CD4-positive, alpha-beta T cell treated with Interferon alpha-2 for 1 hour (primary cell): ENCODE measurements at places on chromosomes 6 and 20.

GRCh38 chr6:73610444-73611275, 43.1 kb downstream of the SLC17A5 start:
- DNase-seq: peak; percentile 70

- DNase-seq: no peak
Observed at GRCh38 chr20:50574586-50574985, 64.4 kb downstream of the PTPN1 start.

GRCh38 chr6:104682722-104683643, 176.7 kb downstream of the HACE1 start:
- DNase-seq: peak; percentile 55

GRCh38 chr6:16471910-16472297, 233.5 kb downstream of the GMPR start:
- no peak for DNase-seq

DNA sequence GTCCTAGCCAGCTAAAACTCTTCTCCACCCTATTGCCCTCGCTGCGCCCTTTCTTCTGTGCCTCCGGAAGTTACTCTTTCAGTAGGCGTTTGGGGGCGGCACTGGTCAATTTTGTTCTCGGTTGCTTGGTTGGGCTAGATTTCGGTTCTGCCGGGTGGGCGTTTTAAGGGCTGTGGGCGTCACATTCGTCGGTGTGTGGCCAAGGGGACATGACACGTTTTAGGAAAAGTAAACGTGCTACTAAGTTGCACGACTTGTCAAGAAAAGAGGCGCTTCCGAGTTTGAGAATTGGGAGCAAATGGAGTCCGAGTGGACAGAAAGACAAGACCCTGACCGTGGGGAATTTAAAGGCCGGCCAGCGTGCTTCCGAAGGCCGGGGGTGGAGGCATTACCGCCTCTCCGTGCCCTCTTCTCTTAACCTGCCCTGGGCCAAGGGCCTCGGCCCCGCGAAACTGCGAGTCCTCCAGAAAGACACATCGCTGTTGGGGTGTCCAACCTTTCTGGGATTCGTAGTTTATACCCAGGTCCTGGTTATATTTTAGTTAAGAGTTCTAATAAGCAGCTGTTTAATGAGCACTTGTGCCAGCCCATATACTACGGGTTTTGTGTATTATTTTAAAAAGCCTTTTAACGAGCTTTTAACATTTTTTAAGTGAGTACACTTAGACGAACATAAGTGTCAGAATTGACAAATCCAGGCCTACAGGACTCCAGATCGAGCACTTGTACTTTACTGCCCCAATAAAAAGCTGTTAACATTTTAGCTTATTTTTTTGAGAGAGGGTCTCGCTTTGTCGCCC, 664 bp upstream of the BAG6 start:
- peak; percentile 90 for DNase-seq

GRCh38 chr20:32964575-32964974, 39.7 kb downstream of the SUN5 start:
- DNase-seq: no peak

GRCh38 chr20:23476015-23476754, 14.7 kb upstream of the CST8 start:
- DNase-seq: no peak

GRCh38 chr6:44127186-44128019, at the start of the genes MRPL14 and TMEM63B:
MRPL14 (minus strand) TSS chr6:44127452; CDS start chr6:44116611, 10,841 bp downstream.
TMEM63B (plus strand) TSS chr6:44127554; CDS start chr6:44134585, 7,031 bp downstream.
- peak; percentile 90 for DNase-seq

- DNase-seq: no peak
Observed at GRCh38 chr6:11362564-11362963, 130.1 kb upstream of the NEDD9 start.

- no peak for DNase-seq
Observed at GRCh38 chr6:170270984-170271593, 19.8 kb downstream of the DLL1 start.

DNA sequence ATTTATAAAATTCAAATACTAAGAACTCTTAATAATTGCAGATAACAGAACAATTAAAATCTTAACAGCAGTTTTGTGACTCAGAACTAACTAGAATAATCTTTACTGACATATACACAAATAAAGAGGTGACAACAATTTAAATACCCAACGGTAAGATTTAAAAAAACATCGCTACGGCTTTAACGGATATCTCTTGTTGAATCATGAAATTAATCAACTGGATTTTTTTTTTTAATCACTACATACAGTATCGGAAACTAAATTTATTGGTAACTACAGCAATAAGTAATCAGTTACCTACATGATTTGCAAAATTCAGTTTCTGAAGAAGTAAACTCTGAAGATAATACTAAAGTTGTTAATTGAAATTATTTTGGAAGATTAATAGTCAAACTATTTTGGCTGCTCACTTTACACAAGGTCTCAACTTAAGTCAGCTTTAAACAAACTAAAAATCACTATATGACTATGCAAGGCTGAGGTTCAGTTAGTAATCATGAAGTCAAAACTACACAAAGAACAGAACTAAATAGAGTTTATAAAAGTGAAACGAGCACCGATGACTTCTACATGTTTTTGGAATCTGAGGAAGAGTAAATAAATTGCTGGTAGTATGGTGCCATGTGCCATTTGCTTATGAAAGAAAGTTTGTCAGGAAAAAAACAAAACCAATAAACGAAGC, 128.8 kb downstream of the HUS1B start:
- no peak for DNase-seq

GRCh38 chr6:36545767-36546307, 1.4 kb downstream of the STK38 start:
- DNase-seq: no peak

DNA sequence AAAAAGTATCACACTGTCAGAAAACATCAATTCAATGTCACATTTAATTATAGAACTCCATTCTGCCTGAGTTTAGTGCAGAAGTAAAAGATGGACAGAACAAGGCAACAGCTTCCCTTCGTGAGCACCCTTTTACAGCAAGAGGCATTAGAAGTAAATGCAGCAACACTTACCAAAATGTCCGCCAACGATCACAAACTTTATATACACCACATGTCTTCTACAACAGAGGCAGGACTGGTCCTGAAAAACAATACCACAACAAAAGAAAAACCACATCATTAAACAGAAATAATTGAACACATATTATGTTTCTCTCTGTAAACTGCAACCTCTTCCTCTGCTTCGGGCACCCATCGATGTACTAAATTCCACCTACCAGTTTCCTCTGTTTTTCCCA, 92.9 kb downstream of the FYN start:
- DNase-seq: no peak

DNA sequence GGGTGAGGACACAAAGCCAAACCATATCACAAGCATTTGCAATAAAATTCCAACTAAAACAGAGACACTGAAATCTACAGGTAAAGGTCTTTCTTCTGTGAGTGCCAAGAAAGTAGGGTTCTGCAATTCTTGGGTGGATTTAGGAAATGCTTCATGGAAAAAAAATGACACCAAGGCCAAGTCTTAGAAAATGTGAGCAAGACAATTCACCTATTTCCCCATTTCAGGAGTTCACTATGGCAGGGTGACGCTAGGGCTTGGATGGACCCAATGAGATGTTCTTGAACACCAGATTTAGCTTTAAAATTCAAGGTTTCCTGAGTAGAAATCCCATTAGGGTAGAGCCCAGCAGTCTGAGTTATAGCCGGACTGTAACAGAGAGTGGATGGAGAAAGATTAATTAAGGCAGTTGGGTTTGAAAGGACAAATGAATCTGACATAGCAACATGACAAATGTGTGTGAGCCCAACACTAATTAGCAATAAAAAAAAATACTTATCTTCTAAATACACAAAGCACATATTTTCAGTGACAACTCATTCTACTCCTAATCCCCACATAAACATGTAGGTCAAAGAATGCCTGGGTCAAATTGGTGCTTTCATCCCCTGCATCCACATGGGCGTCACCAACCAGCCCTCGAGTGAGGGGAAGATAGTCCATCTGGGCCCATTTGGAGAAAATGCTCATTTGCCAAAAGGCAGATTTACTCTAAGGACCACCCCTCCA, 180.4 kb upstream of the JARID2 start:
- DNase-seq: no peak
